Effector memory CD4-positive, alpha-beta T cell (primary cell): ENCODE measurements at places on chromosomes 7 and 10.

DNA sequence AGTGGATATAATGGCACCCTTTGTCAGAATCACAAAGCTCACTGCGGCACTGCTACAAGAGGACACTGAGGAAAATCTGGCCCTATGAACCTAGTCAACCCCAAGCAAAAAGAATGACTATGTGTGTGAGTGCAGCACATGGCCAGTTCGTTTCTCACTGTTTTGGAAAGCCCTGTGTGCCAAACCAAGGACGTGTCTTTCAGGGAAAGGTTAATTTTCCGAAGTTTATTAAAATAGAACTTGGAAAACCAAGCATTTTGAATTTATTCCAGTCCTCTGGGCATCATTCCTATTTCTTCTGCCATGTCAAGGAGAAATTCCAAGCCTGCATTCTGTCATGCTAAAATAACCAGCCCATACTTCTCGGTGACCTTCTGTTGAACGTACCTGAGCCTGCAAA is 471.8 kb downstream of the PLXDC2 start:
- DNase-seq: no peak
- no peaks in the 10 kb centered on the region for H3K4me1 ChIP-seq
- no peaks in the 10 kb centered on the region for H3K27me3 ChIP-seq
- no peak overlapping the region for H3K27ac ChIP-seq
- no peak overlapping the region for H3K4me3 ChIP-seq

GRCh38 chr10:68080853-68081431 is 5.9 kb upstream of the HERC4 start:
- no peak for DNase-seq
- H3K27ac ChIP-seq: no peak overlapping the region
- H3K4me3 ChIP-seq: no peak overlapping the region

- no peaks in the 10 kb centered on the region for H3K27me3 ChIP-seq
- no peak overlapping the region for H3K4me3 ChIP-seq
- no peak for DNase-seq
These were observed 122.6 kb downstream of the KCND2 start for GRCh38 chr7:120395526-120396019.

DNA sequence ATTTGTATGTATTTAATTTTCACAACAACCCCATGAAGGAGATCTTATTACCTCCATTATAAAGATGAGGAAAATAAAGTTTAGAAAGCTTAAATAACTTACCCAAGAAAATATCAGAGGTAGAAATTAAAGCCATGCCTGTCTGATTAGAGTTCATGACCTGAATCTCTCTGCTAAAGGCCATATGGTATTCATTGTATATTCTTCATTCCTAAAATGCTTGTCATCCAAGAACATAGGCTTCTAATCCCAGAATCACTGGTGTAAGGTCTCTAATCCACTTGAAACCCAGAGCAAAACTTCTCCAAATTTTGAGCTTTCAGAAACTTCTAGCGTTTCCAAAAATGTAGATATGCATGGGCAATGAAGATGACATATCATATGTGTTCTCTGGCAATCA is 72.3 kb upstream of the YAE1 start:
- no peak overlapping the region for H3K27ac ChIP-seq
- H3K36me3 ChIP-seq: no peaks in the 10 kb centered on the region
- H3K27me3 ChIP-seq: no peaks in the 10 kb centered on the region
- no peak overlapping the region for H3K4me3 ChIP-seq
- DNase-seq: no peak

- H3K36me3 ChIP-seq: no peaks in the 10 kb centered on the region
- no peak for DNase-seq
- no peak overlapping the region for H3K27ac ChIP-seq
- no peaks in the 10 kb centered on the region for H3K4me1 ChIP-seq
These were observed 47.3 kb upstream of the INSYN2A start for GRCh38 chr10:127243490-127244272.

DNA sequence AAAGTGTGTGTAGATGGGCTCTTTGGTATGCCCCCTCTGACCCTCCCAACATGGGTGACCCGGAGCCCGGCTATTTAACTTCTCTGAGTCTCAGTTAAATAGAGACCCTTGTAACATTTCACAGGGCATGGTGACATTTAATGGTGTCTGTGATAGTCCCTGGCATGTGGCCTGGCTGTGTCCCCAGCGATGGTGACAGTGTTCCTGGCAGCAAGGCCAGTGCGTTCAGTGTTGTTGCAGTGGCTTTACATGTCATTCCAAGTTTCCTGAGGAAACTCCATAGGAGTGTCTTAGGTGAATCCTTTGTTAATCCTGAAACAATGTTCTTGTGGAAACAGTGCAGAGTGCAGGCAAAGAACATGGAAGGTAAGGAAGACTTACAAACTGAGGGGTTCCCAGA is 137.0 kb downstream of the RAMP3 start:
- no peaks in the 10 kb centered on the region for H3K4me1 ChIP-seq
- H3K4me3 ChIP-seq: no peak overlapping the region
- H3K27me3 ChIP-seq: peaks cover 3% of the 10 kb centered on the region
- no peak overlapping the region for H3K27ac ChIP-seq

- no peaks in the 10 kb centered on the region for H3K4me1 ChIP-seq
- no peaks in the 10 kb centered on the region for H3K36me3 ChIP-seq
- DNase-seq: no peak
- no peak overlapping the region for H3K27ac ChIP-seq
These were observed 21.2 kb downstream of the ITGB8 start for GRCh38 chr7:20351901-20352300.

DNA sequence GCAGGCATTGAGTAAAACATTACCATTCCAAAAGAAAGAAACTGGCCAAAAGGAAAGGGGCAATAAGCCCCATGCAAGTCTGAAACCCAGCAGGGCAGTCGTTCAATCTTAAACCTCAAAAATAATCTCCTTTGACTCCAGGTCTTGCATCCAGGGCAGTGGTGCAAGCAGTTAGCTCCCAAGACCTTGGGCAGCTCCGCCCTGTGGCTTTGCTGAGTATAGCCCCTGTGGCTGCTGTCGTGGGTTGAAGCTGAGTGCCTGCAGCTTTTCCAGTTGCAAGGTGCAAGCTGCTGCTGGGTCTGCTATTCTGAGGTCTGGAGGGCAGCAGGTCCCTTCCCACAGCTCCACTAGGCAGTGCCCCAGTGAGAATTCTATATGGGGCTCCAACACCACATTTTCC is 580.1 kb upstream of the AUTS2 start:
- H3K4me1 ChIP-seq: no peaks in the 10 kb centered on the region
- no peak overlapping the region for H3K27ac ChIP-seq
- H3K36me3 ChIP-seq: no peaks in the 10 kb centered on the region
- no peak for DNase-seq
- no peak overlapping the region for H3K4me3 ChIP-seq

DNA sequence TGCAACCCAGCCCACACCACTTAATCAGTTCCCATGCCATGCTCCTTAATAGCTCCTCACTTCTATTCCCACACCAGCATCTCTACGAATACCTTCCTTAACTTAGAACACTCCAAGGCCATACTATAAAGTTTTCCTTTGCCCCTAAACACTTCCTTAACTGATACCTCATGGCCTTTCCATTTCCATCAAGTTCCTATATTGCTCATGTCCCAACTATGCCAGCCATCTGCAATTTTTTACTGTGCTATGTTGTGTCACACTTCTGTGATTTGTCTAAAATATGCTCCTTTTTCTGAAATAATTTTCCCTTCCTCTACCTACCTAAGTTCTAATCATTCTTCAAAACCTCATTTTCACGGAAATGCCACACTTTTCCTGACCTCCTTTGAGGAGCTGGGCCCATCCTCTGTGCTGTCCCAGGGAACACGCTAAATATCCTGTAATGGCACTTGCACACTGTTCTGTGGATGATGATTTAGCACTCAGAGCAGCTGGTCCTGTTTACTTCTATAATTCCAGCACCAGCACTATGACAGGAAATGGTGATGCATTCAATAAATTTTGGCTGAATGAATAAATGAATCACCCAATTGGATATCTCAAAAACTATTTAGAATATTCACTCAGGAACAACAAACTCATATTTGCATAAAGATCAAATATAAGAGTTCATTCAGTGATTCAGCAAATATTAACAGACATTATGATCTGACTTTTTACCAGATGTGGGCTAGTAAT is 266.5 kb upstream of the HGF start:
- no peak for DNase-seq
- no peak overlapping the region for H3K27ac ChIP-seq
- no peaks in the 10 kb centered on the region for H3K4me1 ChIP-seq
- no peak overlapping the region for H3K4me3 ChIP-seq
- H3K36me3 ChIP-seq: no peaks in the 10 kb centered on the region
- H3K27me3 ChIP-seq: no peaks in the 10 kb centered on the region

GRCh38 chr10:98246911-98247805 is 20.8 kb downstream of the LOXL4 start:
- no peaks in the 10 kb centered on the region for H3K27me3 ChIP-seq
- DNase-seq: no peak

DNA sequence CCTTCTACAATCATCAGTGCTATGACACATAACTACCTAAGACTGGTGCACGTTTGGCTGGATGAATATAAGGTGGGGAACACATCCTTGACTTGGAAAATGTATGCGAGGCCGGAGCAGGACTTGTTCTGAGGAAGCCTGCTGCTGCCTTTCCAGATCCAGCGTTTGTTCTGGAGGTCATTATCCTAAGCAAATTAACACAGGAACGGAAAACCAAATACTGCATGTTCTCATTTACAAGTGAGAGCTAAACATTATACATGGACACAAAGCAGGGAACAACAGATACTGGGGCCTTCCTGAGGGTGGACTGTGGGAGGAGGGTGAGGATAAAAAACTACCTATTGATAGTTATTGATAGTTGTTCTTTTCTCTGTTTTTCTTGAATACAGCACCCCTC is 10.8 kb upstream of the GALNT11 start:
- no peaks in the 10 kb centered on the region for H3K36me3 ChIP-seq
- DNase-seq: no peak
- H3K27ac ChIP-seq: no peak overlapping the region
- no peaks in the 10 kb centered on the region for H3K27me3 ChIP-seq
- no peak overlapping the region for H3K4me3 ChIP-seq

- no peak overlapping the region for H3K4me3 ChIP-seq
- H3K36me3 ChIP-seq: no peaks in the 10 kb centered on the region
- DNase-seq: no peak
- no peaks in the 10 kb centered on the region for H3K27me3 ChIP-seq
- no peaks in the 10 kb centered on the region for H3K4me1 ChIP-seq
These were observed 11.4 kb upstream of the CHST3 start for GRCh38 chr10:71952745-71953144.

DNA sequence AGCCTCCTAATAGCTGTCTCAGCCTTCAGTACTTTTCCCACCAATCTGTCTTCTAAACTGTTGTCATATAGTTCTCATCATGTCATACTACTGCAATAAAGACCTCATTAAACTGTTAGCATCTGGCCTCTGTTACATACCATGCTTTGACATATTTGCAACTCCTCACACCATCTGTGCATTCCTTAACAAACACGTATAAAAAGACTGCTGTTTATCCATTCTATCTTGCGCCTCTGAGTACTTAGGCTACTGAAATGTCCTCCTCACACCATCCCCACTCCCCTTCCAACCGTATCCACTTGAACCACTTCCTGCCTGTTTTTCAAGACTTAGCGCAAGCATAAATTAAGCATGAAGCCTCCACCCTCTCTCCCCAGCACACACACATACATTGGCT is 41.6 kb downstream of the SLC16A9 start:
- DNase-seq: no peak
- no peak overlapping the region for H3K27ac ChIP-seq
- no peak overlapping the region for H3K4me3 ChIP-seq
- H3K27me3 ChIP-seq: no peaks in the 10 kb centered on the region
- H3K36me3 ChIP-seq: no peaks in the 10 kb centered on the region
- no peaks in the 10 kb centered on the region for H3K4me1 ChIP-seq

DNA sequence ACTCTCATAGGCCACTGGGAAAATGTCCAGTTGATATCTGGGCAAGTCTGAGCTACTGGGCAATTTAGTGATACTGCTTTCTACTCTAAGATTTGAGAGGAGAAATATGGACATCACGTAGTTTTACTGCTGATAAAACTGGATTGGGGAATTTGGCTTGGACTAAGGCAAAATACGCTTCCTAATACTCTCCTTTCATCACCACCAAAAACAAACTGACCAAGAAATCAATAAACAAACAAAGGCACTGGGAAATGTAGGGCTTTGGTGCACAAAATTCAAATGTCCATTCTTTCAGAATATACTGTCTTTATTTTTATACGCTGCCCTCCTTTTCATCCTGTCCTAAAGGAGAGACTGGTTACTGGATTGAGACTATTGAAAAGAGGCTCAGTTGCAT is 145.1 kb upstream of the SP8 start:
- no peaks in the 10 kb centered on the region for H3K36me3 ChIP-seq
- DNase-seq: no peak
- no peaks in the 10 kb centered on the region for H3K27me3 ChIP-seq
- no peak overlapping the region for H3K27ac ChIP-seq

DNA sequence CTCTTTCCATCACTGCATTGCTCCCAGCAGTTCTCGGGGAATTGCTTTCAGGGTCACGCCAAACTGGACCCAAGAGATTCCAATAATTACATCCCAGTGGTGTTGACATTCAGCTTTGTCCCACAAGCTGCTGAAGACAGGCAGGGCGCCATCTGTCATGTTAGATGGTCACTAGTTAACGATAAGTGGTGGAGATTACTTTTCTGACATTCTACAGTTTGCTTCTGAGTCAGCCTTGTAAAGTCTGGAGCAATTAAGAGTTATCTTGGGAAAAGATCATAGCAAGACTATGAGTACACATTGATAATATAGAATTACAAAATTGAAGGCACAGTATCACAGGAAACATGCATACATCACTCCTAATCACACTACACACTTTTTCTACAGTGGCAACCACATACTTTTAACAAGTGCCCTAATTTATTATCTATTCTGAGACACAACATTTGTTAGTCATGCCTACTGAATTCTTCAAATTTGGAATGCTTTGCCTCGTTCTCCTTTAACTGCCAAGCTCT is 41.9 kb downstream of the SEMA3C start:
- no peaks in the 10 kb centered on the region for H3K27me3 ChIP-seq
- DNase-seq: no peak
- H3K27ac ChIP-seq: no peak overlapping the region
- H3K36me3 ChIP-seq: no peaks in the 10 kb centered on the region

DNA sequence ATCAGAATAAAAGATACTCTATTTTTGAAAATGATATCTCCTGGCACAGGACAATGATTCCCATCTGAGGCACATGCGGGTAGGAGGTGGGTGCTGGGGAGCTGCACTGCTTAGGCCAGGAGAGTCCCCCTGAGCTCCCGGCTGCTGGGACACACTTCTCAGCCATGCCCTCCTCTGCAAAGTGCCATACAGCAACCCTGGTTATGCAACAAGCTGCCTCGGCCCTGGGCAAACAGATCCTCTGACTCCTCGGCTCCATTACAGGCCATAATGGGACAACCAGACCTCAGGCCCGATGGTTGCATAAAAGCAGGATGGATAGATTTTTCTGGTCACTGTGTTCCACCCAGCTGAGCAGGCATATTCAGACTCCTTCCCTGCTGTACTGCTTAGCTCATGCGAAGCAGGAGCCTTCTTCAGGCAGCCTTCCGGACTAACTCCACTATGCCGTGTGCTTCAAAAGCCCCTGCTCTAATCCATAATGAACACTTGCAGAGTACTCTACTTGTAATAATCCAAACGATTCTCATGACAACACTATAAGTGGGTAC is 6.5 kb upstream of the LEP start:
- no peak overlapping the region for H3K27ac ChIP-seq
- H3K27me3 ChIP-seq: no peaks in the 10 kb centered on the region
- peaks cover 4% of the 10 kb centered on the region for H3K4me1 ChIP-seq
- no peak for DNase-seq
- no peaks in the 10 kb centered on the region for H3K36me3 ChIP-seq
